H1 (cell line): ENCODE measurements at places on chromosomes 6 and 20.
A peak's percentile ranks its signal among the peaks of the same experiment; 100 is the strongest.

DNA sequence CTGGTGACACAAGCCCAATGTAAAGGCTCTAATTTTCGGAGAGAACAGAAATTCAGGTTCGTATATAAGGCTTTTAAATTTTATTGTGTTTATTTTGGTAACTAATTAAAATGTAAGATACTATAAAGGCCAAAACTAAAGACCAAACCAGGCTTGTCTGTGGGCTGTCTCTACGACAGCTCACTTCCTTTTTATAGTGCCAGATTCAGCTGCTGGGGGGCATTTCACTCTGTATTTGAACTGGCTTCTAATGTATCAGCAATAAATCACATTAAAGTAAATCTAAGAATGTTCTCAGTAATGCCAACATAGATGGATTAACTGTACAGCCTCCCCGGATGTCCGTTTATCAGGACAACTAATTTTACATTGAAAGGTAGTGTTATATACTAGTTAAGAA lies 31.1 kb upstream of the STXBP5 start:
- no peak overlapping the region for H3K4me3 ChIP-seq
- no peak overlapping the region for H3K27ac ChIP-seq
- no peaks in the 10 kb centered on the region for H3K27me3 ChIP-seq
- no peaks in the 10 kb centered on the region; the same call in 1 of the 2 replicates for H3K4me1 ChIP-seq

DNA sequence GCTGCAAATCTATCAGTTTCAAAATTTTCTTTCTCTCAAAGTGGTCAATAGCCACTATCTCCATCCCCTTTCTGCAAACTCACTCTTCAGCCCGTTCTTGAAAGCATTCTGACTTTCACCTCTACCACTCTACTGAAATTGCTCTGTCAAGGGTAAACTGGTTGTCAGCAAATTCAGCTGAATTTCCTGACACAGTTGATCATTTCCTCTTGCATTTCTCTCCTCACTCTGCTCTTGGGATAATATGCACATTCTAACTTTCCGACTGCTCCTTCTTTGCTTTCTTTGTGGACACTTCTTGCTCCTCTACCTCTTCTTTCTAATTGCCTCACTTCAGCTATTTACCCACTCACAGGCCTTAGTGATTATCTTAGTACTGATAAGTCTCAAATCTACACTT lies 73.7 kb upstream of the TINAG start:
- no peaks in the 10 kb centered on the region for H3K27me3 ChIP-seq
- H3K4me3 ChIP-seq: no peak overlapping the region
- DNase-seq: no peak
- H3K27ac ChIP-seq: no peak overlapping the region
- no peaks in the 10 kb centered on the region for H3K36me3 ChIP-seq

DNA sequence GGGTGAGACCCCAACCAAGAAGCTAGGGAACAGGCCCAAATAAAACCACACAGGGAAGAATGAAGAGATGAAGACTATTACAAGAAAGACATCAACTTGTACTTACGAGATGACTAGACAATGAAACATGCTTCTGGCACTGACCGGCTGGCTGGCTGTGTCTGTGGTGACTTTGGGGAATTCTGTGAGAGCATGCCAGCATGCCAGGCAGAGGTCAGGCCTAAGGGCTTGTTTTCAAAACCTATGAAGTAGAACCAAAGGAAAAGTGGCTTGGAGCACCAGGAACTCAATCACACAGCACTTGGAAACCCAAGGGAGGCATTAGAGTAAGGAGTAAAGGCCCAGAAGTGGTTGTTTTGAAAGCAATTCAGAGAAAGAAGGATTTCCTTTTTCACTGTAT lies 28.4 kb upstream of the GSTA3 start:
- no peaks in the 10 kb centered on the region for H3K4me1 ChIP-seq
- no peak overlapping the region for H3K27ac ChIP-seq
- H3K27me3 ChIP-seq: no peaks in the 10 kb centered on the region

DNA sequence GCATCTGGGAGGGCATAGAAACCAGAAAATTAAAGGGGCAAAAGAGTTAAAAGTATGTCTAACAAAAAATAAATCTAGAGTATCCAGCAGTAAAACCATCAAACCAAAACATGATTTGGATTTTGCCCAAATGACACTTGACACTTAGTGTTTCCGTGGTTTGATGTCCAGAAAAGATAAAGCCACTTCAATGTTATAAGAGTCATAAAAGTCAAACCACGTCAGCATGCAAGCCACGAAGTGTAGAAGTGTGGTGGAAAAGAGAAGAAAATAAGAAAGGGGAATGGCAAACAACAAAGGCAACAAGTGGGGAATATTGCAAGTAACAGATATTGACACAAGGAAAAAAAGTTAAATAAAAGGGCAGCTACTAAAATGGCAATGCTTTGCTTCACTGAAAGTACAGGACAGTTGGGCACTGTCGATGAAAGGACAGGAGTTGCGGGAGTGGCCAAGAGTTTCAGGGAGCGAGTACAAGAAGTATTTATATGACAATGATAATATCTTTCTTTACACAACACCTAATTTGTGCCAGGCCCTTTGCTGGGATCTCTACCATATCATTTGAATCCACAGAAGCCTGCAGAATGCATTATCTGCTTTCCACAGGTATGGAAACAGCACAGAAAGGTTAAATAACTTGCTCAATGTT lies 6.3 kb upstream of the HDDC2 start:
- H3K4me1 ChIP-seq: no peaks in the 10 kb centered on the region
- no peak for DNase-seq
- H3K27ac ChIP-seq: no peak overlapping the region
- H3K4me3 ChIP-seq: no peak overlapping the region
- no peaks in the 10 kb centered on the region for H3K36me3 ChIP-seq

GRCh38 chr6:18264923-18265377 lies 620 bp upstream of the DEK start:
- H3K27ac ChIP-seq: peak overlapping the region; percentile 70; the same call in 1 of the 2 replicates
- H3K4me1 ChIP-seq: peaks cover 14% of the 10 kb centered on the region
- H3K27me3 ChIP-seq: no peaks in the 10 kb centered on the region
- H3K4me3 ChIP-seq: peak overlapping the region; percentile 88

DNA sequence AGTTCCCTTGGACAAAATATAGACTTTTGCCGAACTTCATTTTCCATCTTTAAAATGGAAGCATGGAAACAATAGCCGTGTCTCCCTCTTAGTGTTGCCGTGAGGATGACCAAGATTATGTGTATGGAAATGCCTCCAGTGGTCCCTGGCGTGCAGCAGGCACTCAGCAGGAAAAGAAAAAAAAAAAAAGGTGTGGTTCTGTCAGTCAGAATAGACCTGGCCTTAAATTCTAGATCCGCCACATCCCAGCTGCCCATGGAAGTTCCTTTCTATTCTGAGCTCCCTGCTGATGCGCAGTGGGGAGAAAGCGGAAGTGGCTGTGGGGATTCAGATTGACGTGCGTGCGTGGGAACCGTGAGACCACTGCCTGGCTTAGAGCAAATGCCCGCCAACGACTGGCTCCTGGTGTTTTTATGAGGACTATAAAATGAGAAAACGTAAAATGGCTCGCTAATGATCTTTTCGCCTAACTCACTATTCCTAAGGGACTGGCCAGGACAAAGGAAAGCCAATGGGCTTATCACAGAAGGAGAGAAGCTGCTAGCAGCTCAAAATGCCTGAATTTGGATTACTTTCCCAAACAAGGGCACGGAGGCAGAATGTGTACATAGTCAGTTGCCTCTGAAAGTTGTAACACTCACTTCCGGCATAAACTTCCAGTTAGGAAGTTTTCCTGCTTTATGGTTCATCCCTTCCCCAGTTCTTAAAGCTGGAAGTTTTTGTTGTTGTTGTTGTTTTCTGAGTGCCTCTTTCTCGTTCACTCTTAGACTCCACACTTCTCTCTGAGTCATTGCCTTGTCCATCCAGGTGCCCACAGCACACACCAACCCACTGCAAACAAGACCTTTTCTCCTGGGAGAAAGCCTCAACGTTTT lies 11.4 kb upstream of the PDE10A start:
- H3K27ac ChIP-seq: no peak overlapping the region
- no peak for DNase-seq
- H3K4me1 ChIP-seq: peaks cover 3% of the 10 kb centered on the region; the same call in 1 of the 2 replicates
- no peaks in the 10 kb centered on the region for H3K36me3 ChIP-seq
- no peaks in the 10 kb centered on the region for H3K27me3 ChIP-seq

DNA sequence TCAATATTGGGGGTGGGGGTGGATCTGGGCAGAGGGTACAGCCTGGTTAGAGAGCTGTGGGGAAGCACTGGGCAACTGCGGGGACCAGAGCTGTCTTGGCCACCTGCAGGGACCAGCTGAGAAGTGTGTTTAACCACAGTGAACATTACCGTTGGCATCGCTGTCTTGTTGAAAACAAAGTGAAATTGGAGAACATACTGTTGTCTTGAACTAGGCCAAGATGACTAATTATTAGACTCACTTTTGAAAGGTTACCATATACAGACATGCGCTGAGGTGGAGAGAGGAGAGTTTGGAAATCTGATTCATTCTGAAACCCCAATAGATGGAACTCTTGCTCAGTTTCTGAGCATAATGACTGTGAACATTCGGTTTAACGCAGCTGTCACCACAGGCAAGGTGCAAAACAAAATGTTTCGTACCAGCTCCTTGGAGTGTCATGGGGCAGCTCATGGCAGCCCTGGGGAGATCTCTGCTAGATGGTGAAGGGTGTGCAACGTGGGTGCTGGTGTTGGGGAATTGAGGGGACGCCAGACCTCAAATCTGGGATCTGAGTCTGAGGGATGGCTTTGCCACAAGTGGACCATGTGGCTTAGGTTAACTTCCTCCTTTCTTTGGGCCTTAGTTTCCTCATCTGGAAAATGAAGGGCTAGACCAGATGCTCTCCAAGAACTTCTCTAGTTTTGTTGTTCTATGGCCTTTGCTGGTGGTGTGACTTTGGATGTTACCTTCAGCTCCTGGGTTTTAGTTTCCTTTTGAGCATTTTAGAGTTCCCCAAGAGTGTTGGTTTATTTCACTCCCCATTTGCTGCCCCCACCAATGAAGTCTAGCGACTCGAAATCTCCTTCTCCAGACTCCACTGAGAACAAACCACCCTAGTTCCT lies 24.6 kb upstream of the GTSF1L start:
- H3K27me3 ChIP-seq: no peaks in the 10 kb centered on the region
- DNase-seq: no peak
- peaks cover 2% of the 10 kb centered on the region; the same call in 1 of the 2 replicates for H3K4me1 ChIP-seq
- H3K36me3 ChIP-seq: no peaks in the 10 kb centered on the region
- H3K27ac ChIP-seq: no peak overlapping the region
- no peak overlapping the region for H3K4me3 ChIP-seq

GRCh38 chr6:114874410-114874809 lies 531.6 kb upstream of the HS3ST5 start:
- H3K4me3 ChIP-seq: no peak overlapping the region
- H3K27ac ChIP-seq: no peak overlapping the region
- no peaks in the 10 kb centered on the region for H3K27me3 ChIP-seq
- H3K4me1 ChIP-seq: no peaks in the 10 kb centered on the region
- H3K36me3 ChIP-seq: no peaks in the 10 kb centered on the region

DNA sequence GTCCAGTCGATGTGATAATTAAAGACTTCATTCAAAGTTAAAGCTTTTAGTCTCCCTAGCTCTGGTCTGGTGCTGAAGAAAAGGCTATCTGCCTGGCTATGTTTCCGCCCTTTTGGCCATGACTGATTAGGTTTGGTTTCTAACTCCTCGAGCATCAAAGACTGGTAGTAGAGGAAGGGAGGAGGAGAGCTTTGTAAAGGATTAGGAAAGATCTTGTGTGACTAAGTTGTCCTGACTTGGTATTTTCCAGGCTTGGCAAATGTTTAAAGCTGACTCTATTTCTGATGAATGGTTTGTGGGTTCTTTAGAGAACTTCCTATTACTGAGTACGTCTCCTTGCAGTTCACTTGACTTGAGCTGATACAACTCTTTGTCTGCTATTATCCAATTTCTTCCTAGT lies 312.9 kb downstream of the GJA1 start:
- H3K27ac ChIP-seq: no peak overlapping the region
- no peaks in the 10 kb centered on the region for H3K4me1 ChIP-seq
- no peaks in the 10 kb centered on the region for H3K36me3 ChIP-seq

GRCh38 chr20:588932-589672 lies 21.0 kb downstream of the TCF15 start:
- no peak overlapping the region for H3K27ac ChIP-seq
- H3K4me1 ChIP-seq: 0 out of 2 replicates have a peak, but pooled peaks cover 3% of the 10 kb centered on the region
- no peak overlapping the region for H3K4me3 ChIP-seq
- H3K36me3 ChIP-seq: no peaks in the 10 kb centered on the region
- DNase-seq: peak; percentile 54
- H3K27me3 ChIP-seq: no peaks in the 10 kb centered on the region

DNA sequence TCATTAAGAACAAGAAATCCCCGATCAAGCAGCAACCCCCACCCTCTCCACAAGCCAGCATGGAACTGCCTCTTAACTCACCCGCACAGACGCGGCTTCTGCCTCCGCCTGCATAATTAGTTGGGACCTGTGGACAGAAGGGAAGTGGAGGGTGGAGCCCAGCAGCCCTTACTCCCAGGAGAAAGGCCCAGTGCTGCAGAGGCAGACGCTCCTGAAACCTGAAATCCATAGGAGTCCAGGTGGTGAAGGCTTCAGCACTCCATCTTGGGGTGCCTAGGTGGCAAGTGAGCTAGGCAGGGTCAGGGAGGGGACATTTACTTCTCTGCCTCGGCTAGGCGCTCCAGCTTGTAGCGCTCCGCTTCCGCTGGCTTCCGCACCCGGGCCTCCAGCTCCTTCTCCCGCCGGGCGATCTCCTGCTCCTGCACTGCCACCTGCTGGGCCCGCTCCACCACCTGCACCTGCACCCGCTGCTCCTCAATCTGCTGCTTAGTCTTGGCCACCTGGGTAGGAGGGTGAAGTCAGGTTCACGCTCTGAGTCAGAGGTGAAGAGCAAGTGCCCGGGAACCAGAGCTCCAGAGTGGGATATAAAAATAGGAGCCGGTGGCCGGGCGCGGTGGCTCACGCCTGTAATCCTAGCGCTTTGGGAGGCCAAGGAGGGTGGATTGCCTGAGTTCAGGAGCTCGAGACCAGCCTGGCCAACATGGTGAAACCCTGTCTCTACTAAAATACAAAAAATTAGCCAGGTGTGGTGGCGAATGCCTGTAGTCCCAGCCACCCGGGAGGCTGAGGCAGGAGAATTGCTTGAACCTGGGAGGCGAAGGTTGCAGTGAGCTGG lies 10.7 kb downstream of the TUBB start:
- H3K27me3 ChIP-seq: no peaks in the 10 kb centered on the region
- no peak for DNase-seq
- H3K4me1 ChIP-seq: no peaks in the 10 kb centered on the region
- no peak overlapping the region for H3K27ac ChIP-seq

- H3K27ac ChIP-seq: no peak overlapping the region
- DNase-seq: no peak
- H3K27me3 ChIP-seq: peaks cover 19% of the 10 kb centered on the region
- H3K4me3 ChIP-seq: peak overlapping the region; percentile 54; the same call in 1 of the 2 replicates
Measured at GRCh38 chr6:11042750-11043377, 1.2 kb downstream of the ELOVL2 start.

GRCh38 chr20:595330-596308 lies 14.5 kb downstream of the TCF15 start:
- H3K27ac ChIP-seq: no peak overlapping the region
- no peak overlapping the region for H3K4me3 ChIP-seq
- no peaks in the 10 kb centered on the region for H3K36me3 ChIP-seq
- no peak for DNase-seq
- H3K27me3 ChIP-seq: no peaks in the 10 kb centered on the region
